ENCODE measurements at places on chromosomes 1 and 21.

DNA sequence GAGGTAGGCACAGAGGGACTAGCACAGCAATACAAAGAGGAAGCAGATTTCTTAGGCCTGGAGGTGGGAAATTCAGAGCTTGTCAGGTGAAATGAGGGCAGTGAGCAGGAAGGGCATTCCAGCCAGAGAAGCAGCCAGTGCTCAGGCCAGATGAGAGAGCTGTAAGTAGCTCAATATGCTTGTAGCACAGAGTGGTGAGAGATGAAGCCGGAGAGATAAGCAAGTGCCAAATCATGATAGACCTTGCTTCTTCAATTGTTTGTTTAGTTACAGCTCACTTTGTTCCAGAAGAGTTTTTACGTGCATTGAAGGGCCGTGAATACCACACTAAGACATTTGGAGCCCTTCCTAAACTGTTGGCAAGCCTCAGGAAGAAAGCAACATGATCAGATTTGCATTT is 42.0 kb upstream of the ADAMTS1 start:
- no peak for DNase-seq

DNA sequence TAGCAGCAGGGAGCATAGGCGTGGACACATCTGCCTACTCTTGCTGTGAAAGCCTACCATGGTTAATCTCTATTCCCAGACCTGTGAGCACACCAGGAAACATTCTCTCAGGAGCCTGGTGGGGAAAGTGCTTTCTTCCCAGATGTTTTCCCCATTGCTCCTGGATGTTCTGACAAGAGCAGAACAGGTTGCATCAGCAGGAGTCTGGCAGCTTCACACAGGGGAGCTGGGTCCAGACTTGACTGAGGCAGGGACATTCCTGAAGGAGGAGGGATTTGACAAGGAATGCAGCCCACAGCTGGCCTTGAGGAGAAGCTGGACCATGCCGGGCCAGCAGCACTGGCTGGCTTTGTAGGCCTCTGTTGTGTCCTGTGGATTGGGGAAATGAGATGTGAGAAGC is 21.0 kb upstream of the ARTN start:
- DNase-seq, result no peak

DNA sequence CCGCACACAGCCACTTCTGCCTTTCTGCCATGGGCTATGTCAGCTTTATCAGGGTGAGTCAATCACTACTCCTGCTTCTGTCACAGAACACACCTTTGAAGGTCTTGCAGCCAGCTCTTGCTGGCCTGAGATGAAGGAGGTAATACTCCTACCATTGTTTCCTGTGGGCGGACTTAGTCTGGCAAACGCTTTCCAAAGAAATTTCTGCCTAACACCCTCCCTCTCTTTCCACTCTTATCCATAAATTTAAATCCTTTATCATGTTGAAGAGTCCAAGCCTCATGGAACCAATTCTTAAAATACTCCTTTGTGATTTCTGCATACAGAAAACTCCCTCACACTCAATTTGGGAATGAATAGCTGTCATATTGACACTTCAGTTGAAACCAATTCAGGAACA is 633.1 kb upstream of the CHRM3 start:
- DNase-seq, result no peak

DNA sequence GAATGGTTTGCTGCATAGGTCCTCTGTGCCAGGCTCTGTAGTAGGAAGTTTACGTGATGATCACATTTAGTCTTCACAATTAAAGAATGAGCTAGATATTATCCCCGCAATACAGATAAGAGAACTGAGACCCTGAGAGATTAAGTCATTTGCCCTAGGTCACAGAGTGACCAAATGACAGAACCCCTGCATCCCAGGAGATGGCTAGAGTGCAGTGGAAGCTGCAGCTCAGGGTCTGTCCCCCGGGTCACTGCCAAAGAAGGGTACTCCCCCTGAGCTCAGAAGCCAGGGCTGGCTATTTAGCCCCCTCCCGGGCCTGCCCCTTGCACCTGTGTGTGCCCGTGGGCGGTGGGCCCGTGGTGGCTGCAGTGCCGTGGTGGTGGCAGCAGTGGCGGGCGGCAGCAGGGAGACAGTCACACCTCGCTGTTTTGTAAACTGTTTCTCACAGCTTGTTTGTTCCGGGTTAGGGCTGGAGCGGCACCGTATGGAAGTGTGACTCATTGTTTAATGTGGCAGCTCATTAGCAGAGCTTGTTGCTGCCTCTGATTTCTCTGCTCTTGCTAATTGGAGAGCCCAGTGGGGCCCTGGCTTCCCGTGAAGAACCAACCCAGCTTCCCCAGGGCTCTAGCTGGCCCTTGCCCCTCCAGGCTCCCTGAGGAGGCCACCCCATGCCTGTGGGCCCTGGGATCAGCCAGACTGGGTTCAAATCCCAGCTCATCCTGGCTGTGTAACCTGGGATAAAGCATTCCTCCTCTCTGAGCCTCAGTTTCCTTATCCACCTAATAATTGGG is 19.3 kb upstream of the FOXO6 start:
- no peak for DNase-seq

- no peak for DNase-seq
Measured at GRCh38 chr1:154729031-154729442, 121.1 kb upstream of the ADAR start.

GRCh38 chr21:46077674-46078101 is 20.2 kb upstream of the COL6A2 start:
- no peak for DNase-seq

DNA sequence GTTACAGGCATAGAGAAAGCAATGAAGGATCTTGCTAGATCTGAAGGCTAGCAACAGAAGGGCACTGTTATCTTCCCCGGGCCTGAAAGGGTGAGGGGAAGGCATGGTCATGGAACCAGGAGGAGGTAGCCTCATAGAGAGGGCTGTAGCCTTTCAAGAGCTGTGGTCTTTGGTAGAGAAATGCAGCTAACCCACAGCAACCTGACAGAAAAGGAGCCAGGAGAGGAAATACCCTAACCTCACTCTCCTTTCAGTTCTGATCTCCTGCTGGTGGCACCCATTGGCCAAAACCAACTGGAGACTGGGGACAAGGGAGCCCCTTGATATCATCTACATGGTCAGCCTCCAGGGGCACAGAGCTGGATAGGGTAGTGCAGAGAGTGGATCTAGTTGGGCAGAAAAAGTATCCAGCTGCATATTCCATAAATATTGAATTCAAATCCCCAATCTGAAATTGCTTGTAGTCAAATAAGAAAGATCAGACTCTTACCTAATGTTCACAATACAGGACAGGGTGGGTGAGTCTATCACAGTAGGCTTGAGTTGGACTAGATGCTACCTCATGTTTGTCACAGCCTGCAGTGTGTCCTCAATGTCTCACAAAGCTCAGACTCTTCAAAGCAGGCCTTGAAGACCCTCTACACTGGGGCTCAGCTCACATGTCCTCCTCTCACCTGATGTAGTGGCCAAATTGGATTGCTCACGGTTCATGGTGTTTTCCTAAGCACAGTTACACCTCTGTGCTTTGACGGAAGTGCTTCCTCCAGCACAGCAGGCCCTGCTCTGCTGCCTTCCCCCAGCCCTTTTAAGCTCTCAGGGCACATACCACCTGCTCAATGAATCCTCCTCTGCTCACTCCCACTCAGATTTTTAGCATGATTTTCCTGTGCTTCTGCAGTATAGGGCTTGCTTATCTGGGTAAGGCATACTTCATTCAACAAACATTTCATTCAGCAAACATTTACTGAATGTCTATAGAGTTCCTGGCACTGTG is 74.1 kb upstream of the JUN start:
- DNase-seq, result no peak

- DNase-seq, result no peak
Measured at GRCh38 chr1:226671277-226671676, 67.8 kb downstream of the ITPKB start.

- DNase-seq, result no peak
Measured at GRCh38 chr21:33478182-33478581, 1.6 kb downstream of the TMEM50B start.

DNA sequence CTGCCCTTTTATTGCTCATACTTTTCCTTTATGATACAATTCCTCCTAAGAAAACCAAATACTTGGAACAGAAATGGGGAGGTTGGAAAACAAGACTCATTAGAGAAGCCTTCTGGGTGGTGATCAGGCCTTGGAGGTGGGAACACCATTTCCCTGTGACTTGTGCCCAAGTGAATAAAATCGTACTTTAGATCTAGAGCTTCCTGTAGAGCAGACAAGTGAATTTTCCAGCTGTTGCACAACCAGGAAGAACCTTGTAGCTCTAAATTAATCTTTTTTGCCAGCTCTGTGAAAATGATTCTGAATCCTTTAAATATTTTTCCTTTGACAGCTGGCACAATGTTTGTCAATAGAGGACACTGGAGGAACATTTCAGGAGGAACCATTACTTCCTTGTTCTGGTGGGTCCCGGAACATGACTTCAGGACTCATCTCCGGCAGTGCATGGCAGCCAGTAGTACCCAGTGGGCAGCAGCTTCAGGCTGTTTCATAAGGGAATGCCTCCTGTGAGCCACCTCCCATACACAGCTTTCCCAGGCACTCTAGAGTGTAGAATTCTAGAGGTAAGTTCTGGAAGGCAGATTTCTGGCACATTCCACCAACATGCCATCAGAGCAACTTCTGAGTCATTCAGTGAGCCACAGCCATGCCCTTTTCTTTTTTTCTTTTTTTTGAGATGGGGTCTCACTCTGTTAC is 5.5 kb upstream of the SNAPIN start:
- no peak for DNase-seq

GRCh38 chr1:19776287-19776686 is 23.4 kb downstream of the TMCO4 start:
- DNase-seq, result no peak

Measured in HL-60 (cell line).